ENCODE measurements at places on chromosomes 11 and 22.

DNA sequence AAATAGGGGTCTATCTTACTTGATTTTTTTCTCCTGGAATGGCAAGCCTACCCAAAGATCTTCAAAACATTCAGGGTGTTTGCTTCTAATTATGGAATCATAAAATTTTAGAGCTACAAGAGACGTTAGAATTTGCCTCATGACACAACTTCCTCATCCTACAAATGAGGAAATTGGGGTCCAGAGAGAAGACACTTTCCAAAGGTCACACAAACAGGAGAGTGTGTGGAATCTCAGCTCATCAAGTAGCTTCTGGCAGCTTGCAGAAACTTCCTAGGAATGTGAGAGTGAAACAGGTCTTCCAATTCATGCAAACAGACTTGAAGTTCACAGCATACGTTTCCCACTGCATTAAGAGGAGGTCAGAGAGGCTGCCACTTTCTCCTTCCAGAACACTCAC, 976.0 kb downstream of the OPCML start:
- DNase-seq, result no peak

DNA sequence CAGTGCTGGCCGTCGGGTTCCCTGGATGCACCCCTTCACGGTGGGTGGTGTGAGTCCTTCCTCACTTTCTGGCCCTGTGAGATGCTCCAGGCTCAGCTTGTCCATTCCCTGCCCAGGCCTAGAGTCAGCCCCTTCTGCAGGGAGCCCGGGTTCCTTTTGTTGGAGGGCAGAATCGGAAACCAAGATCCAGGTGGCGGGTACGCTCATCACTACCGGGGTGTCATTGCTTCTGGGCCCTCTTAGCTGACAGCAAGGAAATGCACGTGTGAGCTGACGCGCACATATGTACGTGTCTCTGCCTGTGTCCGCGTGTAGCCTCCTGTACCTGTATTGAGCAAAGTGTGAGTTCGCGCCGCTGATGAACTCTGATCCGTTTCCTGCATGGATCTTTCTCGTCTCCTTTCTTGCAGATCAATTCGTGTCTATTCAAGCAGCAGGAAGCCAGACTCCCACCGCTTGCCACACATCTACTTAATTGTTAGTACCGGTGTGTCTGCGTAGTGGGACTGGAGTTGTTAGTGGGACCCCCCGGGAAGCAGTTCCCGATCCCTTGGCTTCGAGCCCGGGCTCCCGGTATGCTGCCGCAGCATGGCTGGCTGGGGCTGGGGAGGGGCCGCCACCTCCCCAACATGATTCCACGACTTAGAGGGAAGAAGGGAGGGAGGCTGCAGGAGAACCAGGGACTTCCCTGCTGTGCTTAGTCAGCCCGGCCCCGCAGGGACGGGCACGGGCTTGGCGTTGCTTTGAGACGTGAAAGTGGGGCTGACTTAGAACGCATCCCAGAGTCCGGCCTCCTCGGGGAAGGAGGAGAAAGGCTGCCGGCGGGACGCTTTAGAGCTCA, 35.9 kb upstream of the GRAMD4 start:
- no peak for DNase-seq

DNA sequence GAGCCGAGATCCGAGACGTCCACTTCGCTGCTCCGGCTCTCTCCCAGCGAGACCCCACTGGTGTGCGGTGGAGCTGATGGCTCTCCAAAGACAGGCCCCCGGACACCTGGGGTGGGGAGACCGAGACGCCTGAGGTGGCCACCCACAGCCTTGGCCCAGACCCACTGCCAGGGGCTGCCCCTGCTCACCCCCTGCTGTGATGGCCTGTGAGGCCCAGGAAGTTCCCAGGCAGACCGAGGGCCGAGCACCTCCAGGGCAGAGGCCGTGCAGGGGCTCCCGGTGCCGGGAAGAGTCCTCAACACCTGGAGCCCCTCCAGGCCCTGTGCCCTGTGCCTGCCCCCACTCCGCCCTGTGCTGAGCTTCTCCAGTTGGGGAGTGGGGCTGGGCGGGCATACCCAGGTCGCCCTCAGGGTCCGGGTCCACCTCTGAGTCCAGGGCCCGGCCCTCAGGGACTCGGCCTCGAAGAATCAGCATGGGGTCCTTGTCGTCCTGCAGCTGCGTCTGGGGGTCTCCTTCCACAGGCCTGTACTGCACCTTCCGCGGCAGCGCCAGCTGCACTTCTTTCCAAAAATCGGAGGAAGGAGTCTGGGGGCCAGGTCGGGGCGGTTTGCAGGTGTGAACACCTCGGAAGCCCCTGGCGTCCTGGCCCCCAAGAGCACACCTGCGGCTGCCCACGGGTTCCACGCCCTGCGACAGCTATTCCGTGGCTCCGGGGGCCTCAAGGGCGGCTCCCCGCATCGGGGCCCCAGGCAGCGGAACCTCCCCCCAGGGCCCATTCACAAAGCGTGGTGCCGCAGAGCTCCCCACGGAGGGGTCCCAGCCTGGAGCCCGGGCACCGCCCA, 8.6 kb downstream of the SIGIRR start:
- DNase-seq, result no peak

- DNase-seq, result no peak
Observed at GRCh38 chr11:41612415-41612814, 153.0 kb upstream of the LRRC4C start.

DNA sequence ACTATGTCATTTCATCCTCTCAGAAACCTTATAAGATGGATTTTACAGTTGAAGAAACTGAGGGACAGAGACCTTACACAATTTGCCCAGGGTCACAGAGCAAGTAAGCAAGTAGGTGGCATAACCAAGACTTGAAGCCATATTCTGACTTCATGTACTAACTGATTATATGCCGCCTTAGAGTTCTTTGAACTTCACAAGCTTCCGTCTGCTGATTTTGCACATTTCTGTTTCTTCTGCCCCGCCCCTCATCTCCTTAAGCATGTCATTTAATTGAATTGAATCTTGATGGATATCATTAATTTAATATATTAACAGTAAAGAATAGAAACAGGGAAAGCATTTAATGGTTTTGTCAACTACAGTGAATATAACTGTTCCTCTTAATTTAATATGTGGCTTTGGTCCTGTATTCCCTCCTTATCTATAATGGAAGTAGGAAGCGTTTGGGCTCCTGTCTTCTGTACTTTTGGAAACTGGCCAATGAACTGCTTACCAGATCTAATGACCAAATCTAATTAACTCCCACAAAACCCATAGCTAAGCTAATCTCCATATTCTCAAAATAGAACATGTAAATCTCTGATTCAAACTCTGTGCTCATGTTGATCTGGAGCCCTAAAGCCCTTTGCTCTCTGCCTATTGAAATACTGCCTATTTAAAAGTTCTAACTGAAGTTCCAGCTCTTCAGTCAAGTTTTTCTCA, 30.4 kb downstream of the SIK2 start:
- no peak for DNase-seq

DNA sequence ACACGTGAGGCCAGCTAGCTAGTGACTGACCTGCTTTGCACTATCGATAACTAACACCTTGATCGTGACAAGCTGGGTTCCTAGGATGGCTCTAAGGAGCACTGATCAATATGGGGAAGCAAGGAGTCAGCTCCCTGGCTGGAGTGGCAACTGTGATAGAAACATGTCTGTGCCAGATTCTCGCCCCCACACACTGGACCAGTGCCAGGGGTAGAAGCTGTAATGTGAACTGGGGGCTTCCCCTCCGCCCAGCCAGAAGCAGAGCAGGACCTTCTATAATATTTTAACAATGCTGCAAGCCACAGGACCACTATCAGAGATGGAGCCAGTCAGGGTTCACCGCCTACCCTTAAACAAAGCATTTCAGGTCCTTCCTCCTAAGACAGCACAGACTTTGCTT, 96.5 kb downstream of the DSCAML1 start:
- DNase-seq, result no peak

- DNase-seq, result no peak
Observed at GRCh38 chr11:75263944-75264349, 23.4 kb downstream of the TPBGL start.

DNA sequence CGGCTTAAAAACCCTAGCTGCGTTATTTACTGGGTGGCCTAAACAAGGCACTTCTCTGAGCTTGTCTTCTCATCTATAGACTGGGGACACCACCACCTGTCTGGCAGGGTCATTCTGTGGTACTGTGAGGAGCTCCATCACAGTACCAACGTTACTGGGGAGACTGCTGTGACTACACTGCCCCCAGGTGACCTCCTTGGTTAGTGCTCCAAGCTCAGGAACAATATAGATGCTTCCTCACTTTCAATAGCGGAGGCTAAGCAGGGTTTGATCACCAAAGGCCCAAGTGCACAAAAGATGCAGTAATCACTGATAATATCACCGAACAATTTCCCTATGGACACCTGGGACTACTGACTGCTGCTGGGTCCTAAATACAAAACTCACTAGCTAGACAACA, 18.8 kb downstream of the PRPF19 start:
- peak; percentile 11 for DNase-seq

DNA sequence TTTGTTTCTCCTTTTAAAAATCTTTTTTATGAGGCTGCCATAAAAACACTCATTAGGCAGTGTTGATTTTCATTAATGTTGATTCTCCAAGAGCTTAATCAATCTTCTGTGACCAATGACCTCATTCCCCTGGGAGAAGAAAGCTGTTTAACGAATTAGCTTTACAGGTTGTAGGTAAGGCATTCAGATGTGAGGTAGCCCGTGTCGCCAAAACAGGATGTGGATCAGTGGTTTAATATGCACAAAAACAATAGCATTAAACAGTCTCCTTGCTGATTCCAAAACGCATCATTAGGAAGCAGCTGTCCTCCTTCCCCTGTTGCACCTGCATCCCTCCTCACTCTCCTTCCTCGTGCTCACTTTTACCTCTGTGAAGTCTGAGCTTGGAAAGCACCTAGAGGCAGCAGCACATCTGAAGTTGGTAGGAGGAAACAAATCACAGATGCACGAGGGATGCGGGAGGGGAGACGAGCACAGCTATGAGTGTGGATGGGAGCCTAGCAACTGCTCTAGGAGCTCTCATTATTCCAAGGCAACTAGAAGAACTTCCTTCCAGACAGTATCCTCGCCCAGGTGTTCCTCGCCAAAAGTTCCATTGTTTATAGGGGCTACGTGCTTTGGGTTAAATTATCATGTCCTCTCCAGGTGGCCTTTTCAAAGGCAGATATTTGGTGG, 179.4 kb upstream of the SNX19 start:
- no peak for DNase-seq

- no peak for DNase-seq
Observed at GRCh38 chr11:3194016-3194816, 24.4 kb downstream of the MRGPRG start.

GRCh38 chr11:63986932-63987513, 785 bp downstream of the OTUB1 start:
- DNase-seq, result no peak

DNA sequence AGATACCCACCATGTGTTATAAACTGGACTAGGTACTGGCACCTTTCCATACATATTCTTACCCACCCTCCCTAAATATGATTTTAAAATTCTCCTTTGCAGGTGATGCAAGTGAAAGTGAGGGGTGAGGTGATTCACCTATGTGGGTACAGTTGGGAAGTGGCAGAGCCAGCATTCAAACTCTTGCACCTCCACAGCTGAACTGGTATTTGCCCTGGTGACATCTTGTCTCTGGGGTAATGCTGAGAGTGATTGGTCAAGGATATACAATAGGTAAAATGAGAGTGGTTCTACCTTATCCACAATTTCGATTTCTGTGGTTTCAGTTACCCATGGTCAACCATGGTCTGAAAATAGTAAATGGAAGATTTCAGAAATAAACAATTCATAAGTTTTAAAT, 288.2 kb downstream of the MIAT start:
- no peak for DNase-seq

DNA sequence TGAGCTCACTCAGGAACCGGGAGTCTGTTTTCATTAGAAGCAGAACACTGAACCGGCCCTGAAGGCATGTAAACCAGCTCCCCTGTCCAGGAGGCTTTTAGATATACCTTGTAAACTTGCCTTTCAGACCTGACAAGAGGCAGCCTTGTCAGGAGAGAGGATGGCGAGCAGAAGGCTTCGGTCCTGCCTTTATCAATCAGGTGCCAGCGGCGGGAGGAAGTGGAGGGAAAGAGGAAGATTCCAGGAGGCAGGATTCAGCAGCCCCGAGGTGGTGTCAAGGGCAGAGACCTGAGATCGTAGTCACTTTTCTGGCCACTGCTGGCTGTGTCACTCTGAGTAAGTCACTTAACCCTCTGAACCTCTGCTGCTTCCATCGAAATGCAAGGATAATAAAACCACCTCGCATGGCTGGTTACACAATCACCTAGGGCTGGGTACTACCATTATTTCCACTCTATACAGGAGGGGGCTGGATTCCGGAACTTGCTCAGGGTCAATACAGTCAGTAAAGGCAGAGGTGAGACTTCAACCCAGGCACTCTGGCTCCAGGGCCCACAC, 181.0 kb downstream of the CHST1 start:
- DNase-seq, result no peak

GRCh38 chr11:119320240-119320775, 3.4 kb upstream of the MCAM start:
- DNase-seq, result no peak

DNA sequence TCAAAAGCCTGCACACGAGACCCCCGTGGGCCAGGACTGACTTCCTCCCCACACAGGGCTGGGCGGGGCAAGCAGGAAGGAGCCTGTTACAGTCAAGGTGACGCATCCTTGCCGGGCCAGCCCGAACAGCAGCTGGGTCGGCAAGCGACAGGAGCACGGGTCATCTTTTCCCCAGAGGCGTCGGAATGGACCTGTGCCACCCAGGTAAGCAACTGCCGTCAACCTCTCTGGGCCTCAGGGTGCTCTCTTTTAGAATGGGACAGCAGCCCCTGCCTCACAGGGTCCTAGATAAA, at the start of gene CYTH4:
Gene CYTH4, plus strand, starts transcription at position 124 of the 293 bp plus-strand sequence. Its CDS starts 62 bp downstream, at position 186.
- DNase-seq, result peak; percentile 84

- no peak for DNase-seq
Observed at GRCh38 chr22:35886309-35886708, 142.3 kb downstream of the RBFOX2 start.

DNA sequence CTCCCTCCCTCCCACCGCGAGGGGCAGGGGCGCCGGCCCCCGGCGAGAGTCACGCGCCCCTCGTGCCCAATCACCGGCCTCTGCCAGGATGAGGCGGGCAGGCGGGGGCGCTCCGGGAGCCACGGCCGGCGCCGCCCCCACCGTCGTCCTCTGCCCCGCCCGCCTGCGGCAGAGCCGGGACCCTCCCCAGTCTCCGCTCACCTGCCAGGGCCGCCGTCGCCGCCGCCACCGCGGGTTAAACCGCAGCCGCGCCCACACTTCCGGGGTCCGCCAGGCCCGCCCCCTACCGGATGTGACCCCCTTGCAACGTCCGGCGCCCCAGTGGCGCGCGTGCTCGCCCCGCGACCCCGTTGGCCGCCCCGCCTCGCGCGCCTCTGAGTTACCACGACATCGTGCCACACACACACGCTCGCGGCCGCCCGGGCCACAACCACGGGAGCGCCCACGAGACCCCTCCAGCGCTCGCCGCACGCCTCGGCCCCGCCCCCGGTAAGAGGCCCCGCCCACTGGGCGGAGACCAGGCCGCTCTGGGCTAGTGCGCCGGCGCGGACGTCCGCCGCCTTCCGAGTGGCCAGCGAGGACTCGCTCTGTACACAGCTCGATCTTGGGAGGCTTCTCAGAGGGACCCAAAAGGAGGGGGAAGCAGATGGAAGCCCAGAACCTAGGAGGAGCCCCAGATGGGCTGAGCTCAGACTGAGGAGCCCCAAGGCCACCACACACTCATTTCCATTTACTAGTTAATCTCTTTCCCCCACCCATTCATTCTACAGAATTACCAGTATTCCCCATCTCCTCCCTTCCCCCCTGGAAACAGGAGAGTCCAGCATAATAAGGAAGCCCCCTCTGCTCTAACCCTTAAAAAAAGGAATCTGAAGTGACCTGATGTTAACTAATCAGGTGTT, at the start of gene VPS37C:
Gene VPS37C, minus strand, starts transcription at position 237 of the 902 bp plus-strand sequence. CDS start 22,597 bp downstream, outside the sequence.
- DNase-seq, result peak; percentile 91

GRCh38 chr11:64146036-64146955, 19.6 kb downstream of the MACROD1 start:
- peak; percentile 65 for DNase-seq
